ENCODE measurements at places on chromosomes 11 and 22.
A peak's percentile ranks its signal among the peaks of the same experiment; 100 is the strongest.

DNA sequence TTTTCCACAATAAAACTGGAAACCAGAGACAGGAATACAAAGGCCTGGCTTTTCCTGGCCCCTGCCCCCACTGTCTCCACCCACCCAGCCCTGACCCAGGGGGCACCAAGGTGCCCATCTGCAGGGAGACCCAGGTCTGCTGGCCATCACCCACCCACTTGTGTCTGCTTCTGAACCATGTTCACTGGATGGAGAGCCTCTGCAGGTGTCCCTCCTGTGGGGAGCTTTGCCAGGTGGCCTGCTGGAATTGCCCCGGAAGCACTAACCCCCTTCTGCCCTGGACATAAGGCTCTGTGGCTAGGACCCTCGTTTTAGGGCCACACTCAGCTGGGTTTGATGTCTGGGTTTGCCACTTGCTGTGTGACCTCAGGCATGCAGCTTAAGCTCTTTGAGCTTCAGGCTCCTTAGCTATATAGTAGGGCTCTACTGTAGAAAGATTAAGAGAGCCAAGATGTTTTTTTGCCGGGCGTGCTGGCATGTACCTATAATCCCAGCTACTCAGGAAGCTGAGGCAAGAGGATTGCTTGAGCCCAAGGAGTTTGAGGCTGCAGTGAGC, 3.9 kb downstream of the SCARF2 start:
- DNase-seq = no peak

- no peak for DNase-seq
Observed at GRCh38 chr11:46562527-46562926, 31.3 kb downstream of the AMBRA1 start.

GRCh38 chr11:14190992-14191778, 167.8 kb downstream of the RRAS2 start:
- no peak for DNase-seq

- peak; percentile 83 for DNase-seq
Observed at GRCh38 chr11:11279956-11280689, 72.9 kb downstream of the CSNK2A3 start.

- no peak for DNase-seq
Observed at GRCh38 chr11:81432333-81432732, 1301.3 kb downstream of the FAM181B start.

DNA sequence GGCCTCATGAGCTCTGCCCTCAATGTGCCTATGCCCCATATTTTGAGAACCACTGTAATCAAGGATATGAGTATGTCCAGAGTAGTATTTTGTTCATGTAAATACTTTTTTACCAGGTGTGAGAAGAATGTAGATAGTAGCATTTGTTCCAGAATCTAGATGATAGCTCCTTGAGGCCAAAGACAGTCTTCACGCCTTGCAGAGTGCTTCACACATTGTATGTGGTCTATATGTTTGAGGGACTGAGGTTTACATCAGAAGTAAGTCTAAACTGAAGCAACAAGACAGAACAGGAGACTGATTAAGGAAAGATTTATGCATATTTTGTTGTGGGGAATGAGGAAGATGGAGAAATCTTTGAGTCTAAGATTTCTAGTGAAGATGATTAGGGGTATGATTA, 12.5 kb downstream of the CEP57 start:
- DNase-seq = no peak

GRCh38 chr11:78061088-78061920, 2.4 kb upstream of the THRSP start:
- DNase-seq = no peak

- DNase-seq = peak; percentile 96
Observed at GRCh38 chr11:19253153-19253745, 12.5 kb upstream of the E2F8 start.

GRCh38 chr11:34948696-34949095, 32.3 kb downstream of the PDHX start:
- DNase-seq = no peak

DNA sequence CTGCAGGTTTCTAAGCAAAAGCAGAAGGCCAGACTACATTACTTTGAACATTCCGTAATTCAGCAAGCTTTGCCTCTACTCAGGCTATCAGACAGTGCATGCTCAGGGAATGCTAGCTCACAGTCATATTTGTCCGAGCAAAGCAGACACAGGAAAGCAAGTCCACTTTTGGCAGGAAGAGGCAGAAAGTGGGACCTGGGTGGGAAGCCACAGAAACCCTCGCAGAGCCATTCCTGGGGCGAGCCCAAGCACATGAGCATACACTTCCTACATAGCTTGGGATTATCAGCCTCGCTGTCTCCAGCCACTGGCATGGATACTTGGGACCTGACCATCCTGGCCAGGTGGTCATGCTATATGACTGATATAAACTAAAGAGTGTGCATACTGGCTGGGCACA, 113.3 kb downstream of the TRIM29 start:
- no peak for DNase-seq

- no peak for DNase-seq
Observed at GRCh38 chr22:27467711-27468110, 333.8 kb downstream of the MN1 start.

DNA sequence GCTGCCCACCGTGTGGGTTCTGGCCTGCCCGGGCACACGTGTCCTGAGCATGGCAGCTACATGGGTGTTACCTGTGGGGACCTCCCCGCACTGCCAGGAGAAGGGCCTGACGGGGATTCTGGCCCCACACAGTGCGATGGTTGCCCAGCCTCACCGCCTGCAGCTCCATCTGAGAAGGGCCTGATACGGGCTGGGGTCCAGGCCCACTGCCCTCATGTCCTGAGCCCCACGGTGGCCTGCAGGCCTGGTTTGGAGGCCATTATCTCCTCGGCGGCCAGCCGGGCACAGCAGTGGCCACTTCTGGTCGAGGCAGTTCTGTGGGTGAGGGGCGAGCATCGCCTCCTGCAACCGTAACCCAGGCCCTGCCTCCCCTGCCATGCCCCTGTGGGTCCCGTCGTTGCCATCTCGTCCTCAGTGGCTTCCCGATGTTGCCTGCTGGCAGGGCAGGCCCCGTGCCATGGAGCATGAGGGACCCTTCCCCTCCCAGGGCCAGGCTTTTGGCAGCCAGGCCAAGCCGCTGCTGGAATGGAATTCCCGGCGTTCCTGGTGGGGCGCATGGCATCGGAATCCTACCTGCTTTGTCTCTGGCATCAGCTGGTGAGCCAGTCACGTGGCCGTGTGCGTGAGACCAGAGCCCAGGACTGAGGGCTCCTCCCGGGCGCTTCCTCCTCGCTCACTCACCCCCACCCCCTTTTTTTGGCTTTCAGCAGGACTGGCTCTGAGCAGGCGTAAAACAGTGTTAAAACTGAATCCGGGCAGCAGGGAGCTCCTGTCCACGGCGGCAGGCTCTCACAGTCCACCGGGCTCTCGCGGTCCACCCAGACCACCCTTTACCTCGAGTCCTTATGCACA, 71.9 kb upstream of the PPARA start:
- DNase-seq = no peak

GRCh38 chr11:6202041-6202440, 3.0 kb downstream of the OR52W1 start:
- DNase-seq = no peak

DNA sequence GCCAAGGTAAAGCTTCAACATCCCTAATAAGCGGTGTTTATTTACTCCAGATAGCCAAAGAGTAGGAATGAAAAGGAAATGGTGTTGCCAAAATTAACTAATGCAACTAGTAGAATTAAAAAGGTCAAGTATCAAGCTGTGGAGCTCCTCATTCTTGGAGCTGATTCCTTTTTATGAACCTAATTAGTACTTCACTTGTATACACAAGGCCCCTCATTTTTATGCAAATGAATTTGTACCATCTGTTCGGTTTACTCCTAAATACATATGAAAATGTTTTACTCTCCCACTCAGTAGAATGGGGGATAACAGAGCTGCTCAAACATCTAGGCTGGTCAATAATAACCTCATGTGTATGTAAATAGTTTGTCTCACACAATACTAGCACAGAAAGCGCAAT, 426.4 kb upstream of the LUZP2 start:
- no peak for DNase-seq

DNA sequence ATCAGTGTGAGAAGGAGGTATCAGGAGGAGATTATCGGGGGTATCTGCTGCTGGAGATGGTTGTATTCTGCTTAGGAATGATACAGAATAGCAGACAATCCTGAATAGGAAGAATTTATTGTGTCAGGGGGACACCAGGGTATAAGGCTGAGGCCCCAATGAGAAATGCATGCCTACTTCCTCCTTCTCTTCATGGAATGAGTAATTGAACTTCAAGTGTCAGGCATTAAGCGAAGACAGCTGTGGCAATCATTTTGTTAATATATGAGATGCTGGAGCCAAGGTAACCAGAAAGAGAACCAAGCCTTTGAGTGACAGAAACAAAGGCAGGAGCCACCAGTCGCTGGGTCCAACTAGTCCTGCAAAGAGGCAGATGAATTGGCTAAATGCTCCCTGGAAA, 49.1 kb downstream of the KIRREL3 start:
- DNase-seq = no peak

GRCh38 chr11:68968306-68969250, 12.2 kb downstream of the MRGPRD start:
- DNase-seq = no peak

GRCh38 chr22:17773606-17774205, 563 bp downstream of the BID start:
- peak; percentile 79 for DNase-seq

DNA sequence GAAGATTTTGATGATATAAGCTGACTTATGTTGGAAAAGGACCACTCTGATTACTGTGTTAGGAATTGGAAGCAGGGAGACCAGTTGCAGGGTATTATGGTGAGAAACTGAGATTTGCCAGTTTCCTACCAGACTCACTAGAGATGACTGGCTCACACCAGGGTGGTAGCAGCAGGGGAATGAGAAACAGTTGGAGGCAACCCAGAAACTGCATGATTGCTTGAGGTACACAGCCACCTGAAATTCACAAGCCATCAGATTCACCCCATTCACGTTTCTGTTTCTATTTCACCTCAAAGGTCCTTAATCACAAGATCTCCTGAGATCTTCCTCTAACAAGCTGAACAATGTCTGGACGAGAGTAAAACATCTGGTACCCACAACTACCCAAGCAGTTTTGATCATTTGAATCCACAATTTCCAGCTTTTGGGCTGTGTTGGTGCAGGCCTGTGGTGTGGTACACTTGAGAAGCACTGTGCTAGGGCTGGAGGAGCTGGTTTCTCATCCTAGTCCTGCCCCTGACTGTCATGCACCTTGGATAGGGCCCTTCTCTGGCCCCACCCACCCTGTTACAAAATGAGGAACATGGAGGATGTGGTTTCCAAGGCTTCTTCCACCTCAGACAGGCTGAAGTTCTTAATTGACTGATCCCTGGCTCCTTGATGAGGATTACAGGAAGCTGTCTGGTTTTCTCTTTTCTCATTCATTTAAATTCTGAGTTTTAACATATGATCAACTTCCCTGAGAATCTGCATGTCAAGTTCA, 233.4 kb downstream of the INSC start:
- DNase-seq = no peak

DNA sequence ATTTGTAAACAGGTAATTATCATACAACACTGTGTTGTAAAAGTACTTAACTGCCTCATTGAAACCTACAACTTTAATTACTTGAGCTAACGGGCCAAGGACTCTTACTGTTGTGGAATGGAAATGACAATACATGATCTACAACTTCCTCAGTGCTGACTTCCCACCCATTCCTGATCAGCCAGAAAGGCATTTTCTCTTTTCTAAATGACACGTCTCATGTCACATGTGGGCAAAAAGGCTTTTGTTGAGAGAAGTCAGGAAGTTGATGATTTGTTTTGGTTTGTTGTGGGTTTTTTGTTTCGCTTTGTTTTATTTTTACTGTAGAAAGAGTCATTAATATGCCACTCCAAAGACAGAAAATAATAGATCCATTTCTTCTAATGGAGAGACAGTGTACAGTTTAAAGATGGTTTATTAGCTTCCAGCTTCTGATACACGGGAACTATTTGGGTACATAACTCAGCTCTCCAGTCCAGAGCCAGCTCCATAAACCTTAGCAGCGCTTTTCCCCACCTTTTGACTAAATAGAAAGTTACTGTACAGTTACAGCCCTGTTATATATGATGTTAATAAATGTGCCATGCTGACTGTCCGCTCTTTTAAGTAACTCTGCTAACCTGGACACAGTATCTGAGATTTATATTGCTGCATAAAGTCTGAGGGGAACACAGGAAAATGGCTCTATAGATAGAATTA, 509.4 kb upstream of the API5 start:
- DNase-seq = no peak

- DNase-seq = no peak
Observed at GRCh38 chr22:23236026-23236425, 55.7 kb downstream of the BCR start.
